ENCODE measurements at places on chromosomes 1 and 21.

DNA sequence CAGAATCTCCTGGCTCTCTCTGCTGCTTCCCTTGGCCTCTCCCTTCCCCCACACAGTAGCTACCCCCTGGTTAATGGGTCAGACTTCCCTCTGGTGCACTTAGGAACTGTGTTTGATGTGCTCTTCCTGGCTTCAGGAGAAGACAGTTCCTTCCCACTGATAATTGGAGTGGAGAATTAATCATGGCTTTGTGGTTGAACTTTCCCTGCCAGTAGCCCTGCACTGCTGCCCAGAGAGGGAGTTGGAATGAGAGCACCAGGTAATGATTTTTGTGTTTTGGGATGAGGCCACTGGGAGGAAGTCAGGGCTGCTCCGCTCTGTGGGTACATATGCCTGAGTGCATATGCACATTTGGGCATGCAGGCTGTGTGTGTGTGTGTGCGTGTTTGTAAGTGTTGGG, 39.7 kb upstream of the PADI2 start:
- DNase-seq, result no peak

- DNase-seq, result no peak
Observed at GRCh38 chr1:93111065-93111464, 32.0 kb downstream of the MTF2 start.

- DNase-seq, result no peak
Observed at GRCh38 chr1:44077421-44077820, 41.2 kb upstream of the KLF17 start.

- no peak for DNase-seq
Observed at GRCh38 chr1:97190326-97190725, 468.7 kb downstream of the PTBP2 start.

- DNase-seq, result no peak
Observed at GRCh38 chr1:73044241-73045036, 762.1 kb upstream of the NEGR1 start.

DNA sequence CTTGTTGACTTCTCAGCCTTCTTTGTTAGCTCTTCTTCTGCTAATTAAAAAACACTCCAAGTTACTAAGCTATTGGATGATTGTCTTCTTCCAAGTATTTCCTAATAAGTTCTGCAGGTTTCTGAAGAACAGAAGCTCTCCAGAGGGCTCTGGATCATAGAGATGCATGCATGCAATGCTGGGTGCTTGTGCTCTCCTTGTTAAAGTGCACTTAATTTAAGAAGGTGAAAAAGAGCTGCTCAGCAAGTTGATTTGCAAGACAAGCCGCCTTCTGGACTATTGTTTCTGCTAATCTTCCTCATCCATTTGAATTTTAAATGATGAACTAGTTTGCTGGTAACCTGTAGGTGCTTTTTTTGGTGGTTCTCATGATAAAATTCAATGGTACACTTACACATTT, 16.1 kb downstream of the RRP15 start:
- DNase-seq, result no peak

- DNase-seq, result no peak
Observed at GRCh38 chr1:205922314-205922713, 20.9 kb downstream of the SLC26A9 start.

DNA sequence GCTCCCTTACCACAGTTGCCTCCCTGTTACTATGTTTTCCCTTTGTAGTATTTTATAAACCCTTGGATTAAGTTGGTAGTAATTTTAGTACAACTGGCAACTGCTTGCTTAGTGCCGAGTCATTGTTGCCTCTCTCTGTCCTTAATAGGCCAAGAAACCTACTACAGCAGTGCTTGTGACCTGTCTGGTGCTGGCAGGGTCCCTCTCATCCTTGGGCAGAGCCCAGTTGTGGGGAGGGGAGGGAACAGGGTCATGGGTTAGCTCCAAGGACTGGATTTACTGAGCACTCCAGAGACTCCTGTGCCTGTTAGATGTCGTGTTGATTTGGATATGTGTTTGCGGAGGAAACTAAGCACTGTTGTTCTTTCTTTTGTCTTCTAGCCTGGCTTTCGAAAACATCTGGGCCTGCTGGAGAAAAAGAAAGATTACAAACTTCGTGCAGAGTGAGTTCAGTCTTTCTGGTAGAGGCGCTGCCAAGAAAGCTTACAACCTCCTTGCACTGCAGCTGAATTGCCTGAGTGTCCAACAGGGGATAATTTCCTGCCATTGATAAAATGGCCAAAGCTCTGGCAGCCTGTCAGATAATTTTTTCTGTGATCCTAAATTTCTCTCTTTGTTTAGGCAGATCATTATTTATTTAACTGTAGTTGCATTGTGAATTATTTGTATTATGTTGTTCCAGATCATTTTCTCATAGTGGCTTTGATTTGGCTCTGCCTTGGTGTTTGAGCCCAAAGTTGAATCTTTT, 3.6 kb downstream of the UTP11 start:
- peak; percentile 12 for DNase-seq

DNA sequence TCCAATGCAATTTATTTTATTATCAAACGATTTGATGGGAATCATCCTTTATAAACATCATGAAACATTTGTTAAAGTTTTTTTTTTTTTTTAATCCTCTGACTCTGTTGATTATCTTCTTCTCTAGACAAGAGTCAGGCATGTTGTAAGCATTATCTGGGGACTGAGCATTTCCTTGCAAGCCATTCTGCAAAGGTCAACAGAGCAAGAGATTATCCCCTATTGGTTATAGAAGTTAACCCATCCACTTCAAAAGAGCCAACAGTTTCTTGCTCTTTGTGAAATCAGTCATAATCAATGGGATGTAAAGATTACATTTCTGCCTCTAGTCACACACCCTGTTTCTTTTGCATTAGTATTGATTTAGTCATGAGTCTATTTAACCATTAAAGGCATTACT, 368.8 kb upstream of the ADGRL4 start:
- DNase-seq, result no peak

- no peak for DNase-seq
Observed at GRCh38 chr1:156090138-156090839, 8.0 kb upstream of the MEX3A start.

DNA sequence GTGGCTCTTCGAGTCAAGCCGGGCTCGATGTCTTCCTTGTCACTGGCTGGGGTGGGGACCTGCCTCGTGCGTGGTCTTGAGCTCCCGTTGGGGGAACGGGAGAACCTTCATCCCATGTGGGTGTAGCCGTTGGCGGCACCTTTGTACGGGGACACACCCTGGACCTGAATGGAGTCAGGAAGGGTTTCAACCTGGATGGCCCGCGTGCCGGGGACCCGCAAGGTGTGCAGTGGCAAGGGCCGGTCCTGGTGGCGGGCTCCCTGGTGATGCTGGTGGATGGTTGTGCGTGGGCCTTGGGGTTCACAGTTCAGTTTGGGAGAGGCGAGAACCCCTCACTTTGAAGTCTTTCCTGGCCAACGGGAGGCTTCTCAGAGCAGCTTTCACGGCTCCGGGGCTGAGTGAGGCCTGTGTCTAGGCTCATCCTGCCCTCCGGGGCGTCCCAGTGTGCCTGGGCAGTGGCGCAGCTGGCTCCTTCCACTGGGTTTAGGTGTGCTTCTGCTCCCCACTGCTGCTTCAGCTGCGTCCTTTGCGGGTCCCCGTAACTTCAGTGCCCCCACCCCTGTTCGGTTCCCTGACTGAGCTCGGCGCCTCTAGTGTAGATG, 11.4 kb downstream of the SKI start:
- DNase-seq, result no peak
